ENCODE measurements at places on chromosomes 5 and 9.

- DNase-seq, result peak; percentile 73
These were observed 3.7 kb upstream of the STXBP1 start for GRCh38 chr9:127608104-127608966.

GRCh38 chr9:92890761-92891160 lies 12.9 kb upstream of the ZNF484 start:
- DNase-seq, result no peak

GRCh38 chr9:130487500-130487899 lies 42.7 kb downstream of the ASS1 start:
- DNase-seq, result no peak

- no peak for DNase-seq
These were observed 122.3 kb upstream of the WWC1 start for GRCh38 chr5:168168978-168169698.

GRCh38 chr9:75604661-75605060 lies 285.8 kb upstream of the PCSK5 start:
- no peak for DNase-seq

GRCh38 chr5:88883836-88884607 lies 1.0 kb upstream of the MEF2C start:
- peak; percentile 80 for DNase-seq

DNA sequence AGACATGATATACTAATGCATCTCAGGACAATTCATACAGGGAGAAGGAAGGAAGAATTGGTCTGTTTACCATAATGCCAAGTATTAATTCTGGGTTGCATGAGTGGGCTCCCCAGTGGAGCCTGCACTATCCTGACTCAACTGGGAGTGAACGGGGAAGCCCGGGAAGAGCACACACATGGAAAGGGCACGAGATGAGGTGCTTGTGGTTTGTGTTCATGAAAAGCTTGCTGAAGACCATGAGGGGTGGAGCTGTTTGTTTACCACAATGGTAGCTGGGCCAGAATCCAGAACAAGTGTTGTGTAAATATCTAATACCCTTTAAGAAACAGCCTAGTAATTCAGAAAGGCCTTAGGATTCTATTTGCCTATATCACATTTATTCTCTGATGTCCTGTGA lies 44.6 kb downstream of the POC5 start:
- DNase-seq, result peak; percentile 71

GRCh38 chr5:107919969-107920368 lies 249.2 kb upstream of the EFNA5 start:
- DNase-seq, result no peak

DNA sequence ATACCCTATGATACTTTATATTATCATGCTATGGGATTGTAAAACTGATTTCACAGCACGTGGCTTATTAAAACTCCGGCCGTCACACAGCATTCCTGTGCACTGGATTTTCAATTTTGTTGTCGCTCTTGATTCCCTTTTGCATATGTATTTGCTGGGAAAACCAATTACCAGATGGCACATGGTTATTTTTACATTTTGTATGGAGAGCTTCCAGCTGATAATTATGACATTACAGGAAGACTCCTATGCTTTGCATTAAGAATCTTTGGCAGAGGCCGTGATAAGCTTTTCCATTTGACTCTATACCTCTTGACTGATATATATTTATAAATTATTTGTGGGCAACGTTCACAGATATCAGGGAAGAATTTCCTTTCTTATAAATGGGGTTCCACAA lies 381.2 kb upstream of the RORB start:
- DNase-seq, result no peak

DNA sequence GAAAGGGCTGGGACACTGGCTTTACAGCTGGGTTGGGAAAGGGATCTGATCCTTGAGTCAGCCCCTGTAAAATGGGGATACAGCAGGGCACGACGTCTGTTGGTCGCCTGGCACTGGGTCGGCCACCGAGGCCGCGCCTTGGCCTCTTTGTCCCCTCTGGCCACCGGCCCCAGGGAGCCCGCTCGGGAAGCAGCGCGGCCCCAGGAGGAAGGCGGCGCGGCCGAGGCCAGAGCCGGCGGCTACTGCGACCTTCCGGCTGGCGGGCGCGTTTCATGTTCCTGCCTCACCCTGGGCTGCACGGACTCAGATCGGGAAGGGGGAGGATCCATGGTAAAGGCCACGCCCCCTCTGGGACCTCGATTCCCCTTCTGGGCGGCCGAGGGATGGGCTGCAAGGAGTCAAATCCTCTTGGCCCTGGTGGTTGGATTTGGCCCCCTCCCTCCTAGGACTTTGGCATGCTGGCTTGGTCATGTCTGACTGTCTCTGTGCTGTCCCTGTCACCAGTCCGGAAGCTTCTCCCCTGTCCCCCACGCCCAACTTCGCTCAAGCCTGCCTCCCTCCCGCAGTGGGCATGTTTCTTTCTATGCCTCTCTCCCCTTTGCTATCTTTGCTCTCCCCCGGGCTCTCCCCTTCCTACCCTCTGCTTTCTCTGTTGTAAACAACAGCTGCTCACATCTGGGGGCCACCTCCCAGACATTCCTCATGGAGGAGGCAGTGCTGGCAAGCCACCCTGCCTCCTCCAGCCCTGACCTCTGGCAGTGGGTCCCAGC lies 25.8 kb downstream of the FPGS start:
- DNase-seq, result peak; percentile 88

DNA sequence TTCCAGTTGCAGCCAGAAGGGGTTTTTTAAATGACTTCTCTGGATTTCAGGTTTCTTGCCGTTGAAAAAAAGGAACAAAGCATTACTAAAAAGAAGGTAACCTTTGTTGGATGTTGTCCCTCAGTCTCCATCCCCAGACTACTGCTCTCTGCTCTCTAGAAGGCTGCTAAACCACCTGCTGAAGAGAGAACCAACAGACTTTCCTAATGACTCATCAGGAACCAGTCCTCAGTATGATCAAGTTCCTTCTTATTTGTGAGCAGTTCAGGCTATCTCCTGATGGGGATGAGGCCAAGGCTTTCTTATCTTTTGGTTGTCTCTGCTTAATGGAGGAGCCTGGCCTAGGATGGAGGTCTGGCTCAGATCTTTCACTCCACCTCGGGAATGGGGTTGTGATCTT lies 4.1 kb downstream of the KIF4B start:
- no peak for DNase-seq

- no peak for DNase-seq
These were observed 34.6 kb downstream of the HABP4 start for GRCh38 chr9:96484521-96484931.

GRCh38 chr5:34062419-34062818 lies 19.4 kb upstream of the C1QTNF3 start:
- DNase-seq, result no peak

GRCh38 chr5:148696187-148697036 lies 42.1 kb upstream of the HTR4 start:
- DNase-seq, result no peak

GRCh38 chr9:112351184-112351583 lies 17.8 kb upstream of the PTBP3 start:
- DNase-seq, result no peak

GRCh38 chr9:90274725-90275124 lies 367.9 kb downstream of the DIRAS2 start:
- DNase-seq, result no peak

GRCh38 chr9:96874947-96875460 lies 20.7 kb upstream of the ZNF782 start:
- peak; percentile 46 for DNase-seq

DNA sequence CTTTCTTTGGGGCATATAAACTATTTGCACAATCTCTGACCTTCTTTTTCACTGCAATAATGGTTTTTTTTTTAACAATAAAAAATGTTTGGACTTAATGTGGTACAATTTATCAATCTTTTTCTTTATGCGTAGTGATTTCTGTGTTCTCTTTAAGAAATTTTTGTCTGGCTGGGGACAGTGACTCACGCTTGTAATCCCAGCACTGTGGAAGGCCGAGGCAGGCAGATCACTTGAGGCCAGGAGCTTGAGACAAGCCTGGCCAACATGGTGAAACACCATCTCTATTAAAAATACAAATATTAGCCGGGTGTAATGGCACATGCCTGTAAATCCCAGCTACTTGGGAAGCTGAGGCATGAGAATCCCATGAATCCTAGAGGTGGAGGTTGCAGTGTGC lies 72.3 kb downstream of the STK32A start:
- no peak for DNase-seq

GRCh38 chr5:78675956-78676730 lies 27.6 kb upstream of the LHFPL2 start:
- DNase-seq, result no peak

DNA sequence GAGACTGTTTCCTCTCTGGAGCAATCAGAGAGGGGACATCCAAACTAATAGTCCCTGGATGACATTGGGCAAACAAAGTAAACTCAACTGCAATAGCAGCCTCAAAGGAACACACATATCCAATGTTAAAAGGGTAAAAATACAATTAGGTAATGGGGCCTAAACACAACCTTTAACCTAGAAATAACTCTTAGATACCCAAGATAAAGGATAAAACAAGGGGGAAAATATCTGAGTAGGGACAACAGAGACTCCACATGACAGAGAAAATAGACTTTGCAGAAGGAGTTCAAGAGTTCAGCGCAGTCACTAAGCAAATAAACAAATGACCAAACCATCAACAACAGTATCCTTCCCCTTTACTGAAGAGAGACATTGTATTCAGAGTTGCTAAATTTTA lies 149.3 kb downstream of the FBXO4 start:
- no peak for DNase-seq

DNA sequence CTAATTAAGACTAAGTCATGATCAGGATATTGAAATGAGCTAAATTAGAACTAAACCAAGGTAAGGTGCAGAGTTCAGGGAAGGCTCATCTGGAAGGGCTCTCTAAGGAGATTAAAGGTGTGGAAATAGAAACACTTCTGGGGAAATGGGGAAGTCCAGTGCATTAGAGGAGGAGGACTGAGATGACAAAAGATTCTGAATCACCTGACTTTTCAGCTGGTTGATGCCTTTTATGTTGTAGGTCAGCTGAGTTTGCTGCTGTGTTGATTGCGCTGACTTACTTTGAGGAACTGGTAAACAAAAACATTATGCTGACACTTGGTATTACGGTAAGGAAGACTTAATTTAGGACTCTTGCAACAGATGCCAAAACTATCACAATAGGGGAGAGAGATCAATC lies 23.8 kb downstream of the IFNA5 start:
- no peak for DNase-seq

DNA sequence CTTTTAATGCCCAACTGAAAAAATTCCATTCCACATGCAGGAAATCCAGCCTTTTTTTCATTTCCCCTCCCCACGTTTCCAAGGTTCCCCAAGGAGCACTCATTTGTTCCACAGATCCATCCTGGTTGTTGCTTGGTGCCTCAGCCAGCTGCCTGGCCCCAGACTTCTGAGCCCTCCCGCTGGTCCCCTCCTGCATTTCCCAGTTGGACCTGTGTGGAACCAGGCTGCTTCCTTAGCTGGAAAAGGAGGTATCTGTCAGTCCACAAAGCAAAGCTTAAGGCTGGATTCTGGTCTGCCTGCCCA lies 44.8 kb downstream of the ANGPTL2 start:
- no peak for DNase-seq

DNA sequence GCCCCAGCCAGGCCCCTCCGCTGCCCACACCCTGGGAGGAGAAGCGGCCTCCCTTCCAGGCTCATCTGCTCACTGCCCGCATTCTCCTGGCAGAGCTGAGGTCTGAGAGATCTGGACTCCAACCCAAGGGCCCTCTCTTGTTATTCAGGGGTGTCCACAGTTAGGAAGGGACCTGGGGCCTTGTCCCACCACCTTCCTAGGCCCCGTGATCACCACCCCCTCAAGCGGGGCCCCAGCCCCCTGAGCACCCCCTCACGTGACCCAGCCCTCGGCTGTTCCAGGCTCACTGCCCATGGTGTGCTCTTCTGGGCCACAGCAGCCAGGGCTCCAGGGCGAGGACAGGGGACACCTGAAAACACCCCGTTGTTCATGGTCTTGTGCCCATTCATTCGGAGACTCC lies 48.7 kb downstream of the NEURL1B start:
- no peak for DNase-seq

DNA sequence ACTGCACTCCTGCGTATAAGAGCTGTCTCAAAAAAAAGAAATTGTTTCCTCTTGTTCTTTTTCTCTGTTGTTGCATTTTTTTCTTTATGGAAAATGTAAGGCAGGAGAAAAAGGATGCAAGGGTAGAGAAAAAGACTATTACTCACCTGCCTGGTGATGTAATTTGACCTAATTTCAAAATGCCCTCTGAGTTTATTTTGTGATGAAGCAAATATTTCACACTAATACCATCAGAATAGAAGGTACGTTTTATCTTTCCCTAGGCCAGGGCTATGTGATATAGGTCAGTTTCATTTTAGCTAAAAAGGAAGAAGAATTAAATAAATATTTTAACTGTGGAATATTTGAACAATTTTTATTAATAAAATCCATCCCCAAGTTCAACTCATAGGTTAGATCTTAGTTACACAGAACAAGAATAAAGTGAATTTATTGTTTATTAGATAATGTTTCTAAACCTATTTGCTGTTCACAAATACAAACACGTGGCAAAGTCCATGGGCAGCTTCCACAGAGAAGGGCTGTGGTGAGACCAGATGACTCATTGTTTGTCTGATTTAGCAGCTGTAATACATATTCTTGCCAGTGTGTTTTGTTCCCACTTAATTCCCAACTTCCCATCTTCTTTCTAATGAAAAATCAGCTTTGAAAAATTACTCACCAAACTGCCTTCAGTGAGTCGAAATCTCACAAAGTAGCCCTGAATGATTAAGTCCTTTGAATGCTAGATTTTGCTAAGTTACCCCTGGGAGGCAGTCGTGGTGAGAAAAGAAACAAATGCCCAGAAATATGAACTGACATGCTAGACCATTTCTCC lies 52.8 kb upstream of the CCDC112 start:
- DNase-seq, result peak; percentile 89

DNA sequence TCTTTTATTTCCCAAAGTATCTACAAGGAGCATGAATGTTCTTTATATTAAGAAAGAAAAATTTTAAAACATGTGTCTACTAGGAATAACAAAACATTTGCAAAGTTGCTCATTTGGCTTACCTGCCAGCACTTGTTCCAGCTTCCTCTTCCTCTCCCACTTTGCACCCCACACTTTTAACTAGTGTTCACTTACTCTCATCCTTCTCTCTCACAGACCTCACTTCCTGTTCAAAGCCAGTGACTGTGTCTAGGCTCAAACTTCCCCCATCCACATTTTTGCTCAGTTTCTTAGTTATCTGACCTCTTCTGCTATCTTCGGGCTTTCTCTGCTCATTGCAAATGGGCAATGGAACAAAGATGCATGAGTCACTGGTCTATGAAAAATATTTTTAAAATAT lies 512.2 kb upstream of the ZNF462 start:
- no peak for DNase-seq

Data from foreskin fibroblast (primary cell).